AML-193 (cell line): ENCODE measurements at places on chromosomes 6 and 20.

DNA sequence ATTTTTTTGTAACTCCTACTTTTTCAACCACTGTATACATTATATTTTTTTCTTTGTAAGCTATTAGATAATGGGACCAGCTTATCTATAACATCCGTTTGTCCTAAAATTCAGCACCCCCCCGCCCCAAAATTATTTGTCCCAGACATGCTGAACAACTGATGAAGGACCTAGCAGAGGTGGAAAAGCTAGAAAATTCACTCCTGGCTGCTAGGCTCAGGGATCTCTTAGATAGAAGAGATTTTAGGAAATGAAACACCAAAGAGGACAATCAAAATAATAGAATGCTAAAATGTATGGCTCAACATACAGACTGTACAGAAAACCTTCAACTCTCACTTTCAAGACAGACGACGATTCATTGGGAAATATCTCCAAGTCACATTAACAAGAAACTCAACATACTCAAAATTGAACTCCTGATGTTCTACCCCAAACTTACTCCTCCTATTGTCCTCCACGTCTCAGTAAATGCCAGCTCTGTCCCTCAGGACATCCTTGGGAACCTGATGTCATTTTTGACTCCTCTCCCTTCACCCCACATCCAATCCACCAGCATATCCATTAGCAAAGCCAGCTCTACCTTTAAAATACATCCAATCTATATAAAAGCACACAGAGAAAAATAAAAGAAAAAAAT lies 4.7 kb downstream of the SOD2 start:
- DNase-seq, result no peak

- no peak for DNase-seq
These were observed 20.7 kb downstream of the HFE start for GRCh38 chr6:26107935-26108334.

DNA sequence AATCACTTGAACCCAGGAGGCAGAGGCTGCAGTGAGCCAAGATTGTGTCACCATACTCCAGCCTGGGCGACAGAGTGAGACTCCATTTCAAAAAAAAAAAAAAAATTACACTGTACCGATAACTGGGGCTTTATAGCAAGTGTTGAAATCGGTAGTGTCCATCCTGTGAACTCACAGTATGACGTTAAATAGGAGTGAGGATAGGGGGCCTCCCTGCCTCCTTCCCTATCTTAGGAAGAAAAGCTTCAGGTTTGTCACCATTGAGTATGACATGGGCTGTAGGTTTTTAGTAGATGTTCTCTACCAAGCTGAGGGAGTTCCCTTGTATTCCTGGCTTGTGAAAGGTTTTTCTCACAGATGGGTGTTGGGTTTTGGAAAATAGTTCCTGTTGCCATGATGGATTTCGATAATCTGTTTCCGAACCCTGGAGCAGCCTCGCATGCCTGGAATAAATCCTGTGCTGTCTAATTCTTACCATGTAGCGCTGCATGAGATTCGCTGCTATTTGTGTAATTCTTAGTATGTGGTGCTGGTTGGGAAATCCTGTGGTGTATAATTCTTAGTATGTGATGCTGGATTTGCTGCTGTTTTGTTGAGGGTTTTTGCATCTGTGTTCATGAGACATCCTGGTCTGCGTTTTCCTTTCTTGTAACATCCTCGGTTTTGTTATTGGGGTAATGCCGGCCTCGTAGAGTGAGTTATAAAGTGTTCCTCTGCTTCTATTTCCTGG lies 23.6 kb downstream of the NTSR1 start:
- DNase-seq, result peak; percentile 70

- DNase-seq, result no peak
These were observed 475.7 kb downstream of the CD83 start for GRCh38 chr6:14593286-14593685.

DNA sequence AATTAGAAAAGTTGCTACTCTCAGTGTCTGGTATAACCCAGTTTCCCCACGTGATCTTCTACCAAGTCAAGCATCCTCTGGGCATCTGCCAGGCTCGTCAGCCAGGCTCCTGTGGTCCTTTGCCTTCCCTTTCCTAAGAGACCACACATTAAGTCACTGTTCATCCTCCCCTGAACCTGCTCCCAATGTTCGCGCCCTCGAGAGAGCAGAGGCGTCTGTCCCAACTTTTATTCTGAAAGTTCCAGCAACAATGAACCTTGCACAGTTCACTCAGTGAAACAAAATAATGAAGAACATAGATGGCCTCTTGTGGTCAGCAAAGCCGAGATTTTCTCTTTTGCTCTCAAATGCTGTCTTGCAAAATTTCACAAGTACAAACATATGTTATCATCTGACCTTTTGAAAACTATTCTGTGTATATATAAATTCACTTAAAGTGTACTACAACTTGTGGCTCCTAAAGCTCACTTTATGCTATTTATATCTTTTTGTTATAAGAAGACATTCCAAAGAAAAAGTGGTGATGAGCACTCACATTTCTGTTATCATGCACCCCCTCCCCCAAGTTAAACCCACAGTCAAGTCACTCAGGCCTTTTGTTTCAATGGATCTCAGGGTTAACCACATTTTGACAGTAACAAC lies 39.2 kb upstream of the NHSL1 start:
- DNase-seq, result no peak

DNA sequence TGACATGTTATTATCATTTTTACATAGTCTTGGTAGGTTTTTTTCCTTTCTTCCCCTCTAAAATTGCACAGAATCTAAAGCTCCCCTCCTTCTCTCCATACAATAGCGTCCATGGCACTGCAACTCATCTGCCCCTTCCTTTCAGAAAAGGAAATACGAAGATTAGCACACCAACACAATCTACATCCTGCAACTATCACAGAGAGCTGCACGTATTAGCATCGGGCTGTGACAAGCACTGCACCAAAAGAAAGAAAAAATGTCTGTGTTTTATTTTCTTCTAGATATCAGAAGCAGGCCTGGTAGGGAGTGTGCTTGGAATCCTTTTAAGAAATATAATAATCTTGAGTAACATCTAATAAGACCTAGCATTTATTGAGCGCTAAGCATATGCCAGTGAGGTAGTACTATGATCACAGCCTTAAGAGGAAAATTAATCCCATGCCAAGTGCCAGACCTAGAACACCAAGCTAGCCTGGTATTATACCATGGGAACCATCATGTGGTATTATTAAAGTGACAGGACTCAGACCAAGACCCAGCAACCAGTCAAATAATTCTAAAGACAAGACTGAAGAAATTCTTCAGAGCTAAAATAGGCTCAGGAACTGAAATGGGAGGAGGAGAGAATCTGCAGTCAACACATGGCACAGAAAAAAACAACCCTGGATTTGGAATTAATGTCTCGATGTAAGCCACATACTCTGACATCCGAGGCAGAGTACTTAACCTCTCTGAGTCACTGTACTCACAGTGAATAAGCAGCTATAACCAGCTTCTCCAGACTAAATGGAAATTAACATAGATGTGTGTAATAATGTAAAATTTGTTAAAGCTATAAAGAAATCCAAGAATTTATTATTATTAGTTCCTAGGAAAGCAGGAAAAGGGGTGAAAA lies 124.3 kb downstream of the IPCEF1 start:
- DNase-seq, result no peak

- DNase-seq, result no peak
These were observed 72.9 kb downstream of the FYN start for GRCh38 chr6:111800259-111800765.

GRCh38 chr6:30873137-30873640 lies 11.1 kb upstream of the DDR1 start:
- DNase-seq, result no peak

DNA sequence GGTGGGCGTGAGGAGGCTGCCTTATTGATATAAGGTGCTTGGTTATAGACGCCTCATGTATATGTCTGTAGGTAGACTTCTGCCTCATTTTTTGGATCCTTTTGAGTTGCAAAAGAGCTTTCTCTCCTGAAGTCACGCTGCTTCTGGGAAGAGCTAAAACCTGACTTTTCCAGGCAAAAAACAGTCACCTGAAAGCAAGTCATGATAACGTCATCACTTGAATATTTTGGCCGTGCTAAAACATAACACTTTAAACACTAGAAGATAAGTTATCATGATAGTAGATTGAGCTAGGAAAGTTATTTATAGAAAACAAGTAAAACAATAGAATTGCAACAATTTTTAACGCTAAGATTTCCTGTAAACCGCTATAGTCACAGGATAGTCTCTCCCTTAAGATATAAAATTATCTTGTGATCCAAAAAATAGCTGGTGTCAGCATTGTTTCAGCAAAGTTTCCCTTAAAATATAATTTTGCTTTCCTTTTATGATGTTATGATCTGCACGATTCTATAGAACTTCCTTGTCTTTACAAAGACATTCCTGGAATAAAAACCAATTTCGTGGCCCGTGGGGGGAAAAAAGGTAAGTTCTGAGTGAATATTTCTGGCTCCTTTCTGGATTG lies 69.0 kb upstream of the AKAP12 start:
- no peak for DNase-seq

DNA sequence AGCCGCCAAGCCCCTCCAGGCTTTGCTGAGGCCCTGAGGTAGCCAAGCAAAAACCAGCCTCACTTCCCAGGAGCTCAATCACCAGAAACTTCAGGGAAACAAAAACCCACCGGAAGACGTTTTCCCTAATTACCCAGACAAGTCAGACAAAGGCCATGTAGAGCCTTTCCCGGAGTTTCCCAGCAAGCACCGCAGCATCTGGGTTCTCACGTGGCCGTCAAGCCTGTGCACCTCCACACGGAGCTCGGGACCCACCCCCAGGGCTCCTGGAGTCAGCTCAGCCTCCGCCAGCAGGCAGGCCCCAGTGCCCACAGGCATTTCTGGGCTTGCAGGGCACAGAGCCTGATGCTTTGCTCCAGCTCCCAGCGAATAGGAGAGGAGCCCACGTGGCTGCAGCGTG lies 10.1 kb upstream of the MRGBP start:
- DNase-seq, result no peak

GRCh38 chr6:111772381-111772780 lies 100.9 kb downstream of the FYN start:
- DNase-seq, result no peak

GRCh38 chr6:37569743-37570481 lies 70.2 kb upstream of the CCDC167 start:
- no peak for DNase-seq

DNA sequence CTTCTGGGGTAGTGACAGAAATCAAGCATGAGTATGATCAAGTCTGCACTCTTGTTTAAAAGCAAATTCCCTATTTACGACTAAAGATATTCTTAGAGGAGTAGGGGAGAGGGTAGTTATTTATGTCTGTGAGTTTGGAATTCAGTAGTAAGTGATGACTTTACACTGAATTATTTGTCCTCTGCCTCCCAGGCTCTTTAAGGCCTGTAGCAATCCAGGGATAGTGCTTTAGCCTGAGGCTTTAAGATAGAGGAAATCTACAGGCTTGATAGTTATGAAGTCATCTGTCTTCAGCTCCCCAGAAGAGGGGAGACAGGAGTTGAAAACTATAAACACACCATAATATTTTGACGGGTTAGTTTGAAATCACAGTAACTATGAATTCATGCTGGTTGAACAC lies 664.5 kb downstream of the EPM2A start:
- DNase-seq, result no peak

DNA sequence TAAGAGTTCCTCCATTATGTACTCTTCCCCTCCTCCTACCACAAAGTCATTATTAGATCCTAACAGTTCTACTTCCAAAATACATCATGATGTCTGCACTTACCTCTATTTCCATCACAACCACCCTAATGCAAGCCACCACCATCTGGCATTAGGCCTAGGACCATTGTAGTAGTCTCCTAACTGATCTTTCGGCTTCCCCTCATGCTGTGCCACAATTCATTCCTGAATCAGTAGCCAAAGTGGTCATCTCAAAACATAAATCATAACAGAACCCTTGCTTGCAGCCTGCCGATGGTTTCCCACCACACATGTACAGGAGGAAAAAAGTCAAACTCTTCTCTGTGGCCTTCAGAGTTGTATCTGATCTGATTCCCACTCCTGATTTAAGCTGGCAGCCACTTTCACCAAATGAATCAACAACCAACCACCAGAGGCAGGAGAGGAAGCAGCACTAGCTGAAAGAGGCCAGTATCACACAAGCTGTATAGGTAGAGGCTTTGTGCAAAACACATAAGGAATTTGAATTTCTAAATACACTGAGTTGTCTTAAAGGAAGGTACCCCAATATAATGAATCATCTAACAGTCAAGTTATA lies 26.1 kb downstream of the FAM184A start:
- no peak for DNase-seq

GRCh38 chr6:45377043-45377553 lies 636 bp downstream of the SUPT3H start:
- DNase-seq, result peak; percentile 60

DNA sequence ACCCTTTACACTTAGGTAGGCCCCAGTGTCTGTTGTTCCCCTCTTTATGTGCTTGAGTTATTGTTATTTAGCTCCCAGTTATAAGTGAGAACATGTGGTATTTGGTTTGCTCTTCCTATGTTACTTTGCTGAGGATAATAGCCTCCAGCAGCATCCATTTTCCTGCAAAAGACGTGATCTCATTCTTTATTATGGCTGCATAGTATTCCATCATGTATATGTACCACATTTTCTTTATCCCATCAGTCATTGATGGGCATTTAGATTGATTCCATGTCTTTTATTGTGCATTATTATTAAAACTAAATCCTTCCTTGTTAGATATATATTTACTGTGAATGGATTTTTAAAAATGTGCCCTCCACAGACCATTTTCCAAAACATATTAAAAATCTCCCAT lies 1137.3 kb upstream of the ADGRB3 start:
- DNase-seq, result no peak

- peak; percentile 92 for DNase-seq
These were observed 9.0 kb downstream of the TEAD3 start for GRCh38 chr6:35487658-35488516.

DNA sequence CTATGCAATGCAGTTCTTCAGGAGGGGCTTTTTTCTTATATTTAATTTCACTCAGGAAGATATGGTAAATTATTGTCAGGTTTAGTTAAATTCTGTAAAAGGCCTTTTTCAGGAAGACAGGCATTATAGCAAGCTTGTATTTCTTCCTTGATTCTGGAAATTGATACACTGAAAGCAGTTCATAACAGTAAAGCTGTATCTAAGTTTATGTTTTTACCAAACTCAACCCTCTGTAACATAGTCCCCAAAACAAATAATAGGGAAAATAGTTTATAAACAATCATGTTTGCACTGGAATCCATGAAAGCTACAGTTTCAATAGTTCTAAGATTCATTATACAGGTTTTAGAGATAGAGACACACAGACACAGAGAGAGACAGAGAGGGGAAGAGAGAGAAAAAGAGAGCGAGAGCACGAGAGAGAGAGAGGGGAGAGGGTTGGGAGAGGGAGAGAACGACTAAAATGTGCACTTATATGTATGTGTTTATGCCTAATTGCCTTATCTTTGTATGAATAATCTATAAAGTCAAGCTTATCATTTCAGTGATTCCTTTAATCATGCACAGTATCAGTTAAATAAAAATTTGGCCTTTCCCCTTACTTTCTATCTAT lies 454.4 kb downstream of the RFPL4B start:
- DNase-seq, result no peak
